ENCODE measurements at places on chromosomes 3 and 15. TPM values are rescaled to one million over a fixed set of nuclear protein-coding genes. Genes with fewer than 3 reads are reported as not detected.
A peak's percentile ranks its signal among the peaks of the same experiment; 100 is the strongest.

GRCh38 chr3:50323614-50324199, 1.2 kb upstream of the HYAL2 start:
- DNase-seq = peak; percentile 37

- DNase-seq = no peak
Measured at GRCh38 chr3:139762302-139762701, 84.5 kb upstream of the NMNAT3 start.

- no peak for DNase-seq
Measured at GRCh38 chr3:45516829-45517228, 77.7 kb upstream of the LIMD1 start.

- peak; percentile 37 for DNase-seq
Measured at GRCh38 chr3:49841126-49841696, 15.2 kb downstream of the TRAIP start.

DNA sequence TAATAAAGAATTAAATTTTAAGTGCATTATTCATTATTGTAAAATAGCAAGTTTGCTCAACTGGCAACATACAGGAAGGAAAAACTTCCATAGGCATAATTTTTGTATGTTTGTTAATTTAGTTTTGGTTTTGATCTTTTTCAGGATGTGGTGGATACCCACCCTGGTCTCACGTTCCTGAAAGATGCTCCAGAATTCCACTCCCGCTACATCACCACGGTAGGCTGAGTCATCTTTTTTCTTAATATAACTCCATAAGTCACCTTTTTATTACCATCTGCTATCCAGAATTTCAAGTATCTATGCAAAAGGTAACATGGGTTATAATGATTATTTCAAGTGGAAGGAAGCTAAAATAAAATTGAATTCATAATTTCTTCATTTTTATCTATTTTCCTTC, 104.8 kb downstream of the PPP2R3A start:
- DNase-seq = no peak

SLC12A1 gene
- total RNA-seq = not detected

SMCO1 gene
- not detected for total RNA-seq
